ENCODE measurements at places on chromosomes 7 and 10.

DNA sequence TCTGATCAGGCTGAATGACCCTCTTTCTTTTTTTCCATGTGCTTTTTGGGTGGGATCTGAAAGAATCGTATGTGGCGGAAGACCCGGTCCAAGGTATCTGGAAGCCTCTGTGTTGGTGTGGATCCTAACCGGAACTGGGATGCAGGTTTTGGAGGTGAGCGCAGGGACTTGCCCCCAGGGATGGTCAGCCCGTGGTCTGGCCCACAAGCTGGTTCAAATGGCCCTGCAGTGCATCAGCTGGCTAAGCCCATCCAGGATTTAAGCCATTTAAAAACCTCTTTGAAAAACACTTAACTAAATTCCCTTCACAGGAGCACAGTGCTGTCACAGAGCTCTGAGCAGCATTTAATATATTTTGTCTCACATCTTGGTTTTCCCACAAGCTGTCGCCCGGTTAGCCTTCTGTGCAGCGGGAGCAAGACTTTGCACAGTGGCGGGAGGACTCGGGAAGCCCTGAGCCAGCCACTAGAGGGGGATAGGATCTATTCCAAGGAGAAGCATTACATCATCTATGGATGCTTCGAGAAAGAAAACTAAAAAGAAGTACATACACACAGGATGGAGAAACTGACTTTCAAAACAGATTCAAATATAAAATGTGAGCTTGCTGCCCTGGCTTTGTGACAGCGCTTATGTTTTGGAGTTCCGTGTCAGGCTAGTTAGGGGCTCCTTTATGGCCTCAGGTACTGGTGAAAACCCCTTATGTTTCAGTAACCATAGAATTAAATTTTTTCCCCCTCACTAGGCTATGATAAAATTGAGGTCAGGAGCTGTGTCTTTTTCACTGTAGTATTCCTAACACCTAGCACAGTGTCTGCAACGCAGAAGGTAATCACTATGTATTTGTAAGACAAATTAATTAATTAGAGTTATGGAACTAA, 11.3 kb downstream of the CPA2 start:
- no peak for DNase-seq

DNA sequence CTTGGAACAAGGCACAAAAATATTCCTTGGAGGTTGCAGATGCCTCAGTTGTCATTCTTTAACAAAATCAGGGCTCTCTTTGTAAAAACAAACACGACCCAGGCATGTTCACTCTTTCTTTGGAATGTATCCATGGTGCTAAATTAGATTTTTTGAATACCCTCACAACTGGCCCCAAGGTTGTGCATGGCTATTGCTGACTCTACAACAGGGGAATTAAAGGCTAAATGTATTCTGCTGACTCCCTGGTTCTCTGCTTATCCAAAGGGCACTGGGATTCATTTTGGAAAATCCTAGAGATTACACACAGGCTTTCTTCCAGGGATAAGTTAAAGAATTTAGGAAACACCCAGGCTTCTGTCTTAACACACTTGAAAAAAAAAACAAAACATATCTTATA, 332.5 kb downstream of the WDR11 start:
- DNase-seq, result no peak

DNA sequence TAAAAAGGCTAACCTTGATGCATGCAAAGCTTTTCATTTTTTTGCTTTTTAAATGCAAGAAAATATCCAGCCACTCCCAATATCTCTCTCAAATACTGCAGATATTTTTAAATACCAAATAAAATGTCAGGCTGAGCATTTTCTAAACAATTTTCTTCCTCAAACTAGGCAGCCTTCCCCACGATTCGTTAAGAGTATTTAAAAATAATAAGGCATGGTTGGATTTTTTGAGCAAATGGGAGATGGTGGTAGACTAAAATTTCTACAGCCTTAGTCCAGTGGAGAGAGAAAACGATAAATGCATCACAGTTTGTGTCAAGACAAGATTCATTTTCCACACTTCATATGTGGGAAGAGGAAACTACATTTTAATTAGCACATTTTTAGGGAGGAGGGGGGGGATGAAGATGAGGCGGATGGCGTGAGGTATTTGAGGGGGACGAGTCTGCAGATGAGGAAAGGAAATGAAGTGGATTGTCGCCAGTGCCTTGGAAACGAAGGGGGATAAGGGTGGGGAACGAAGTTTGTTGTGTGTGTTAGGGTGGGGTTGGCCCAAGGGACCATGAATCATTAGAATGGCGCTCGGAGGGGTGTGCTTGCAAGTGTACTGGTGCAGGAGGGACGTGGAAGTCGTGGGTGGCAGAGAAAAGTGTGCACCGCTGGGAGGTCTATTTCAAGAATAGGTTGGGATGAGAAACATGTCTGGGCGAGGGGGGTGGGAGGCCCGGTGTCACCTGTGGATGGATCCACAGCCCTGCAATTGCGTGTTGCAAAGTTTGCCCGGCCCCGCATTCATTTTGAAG, 1.2 kb upstream of the ADD3 start:
- peak; percentile 54 for DNase-seq

GRCh38 chr7:1668396-1669063, 1.5 kb upstream of the ELFN1 start:
- no peak for DNase-seq

DNA sequence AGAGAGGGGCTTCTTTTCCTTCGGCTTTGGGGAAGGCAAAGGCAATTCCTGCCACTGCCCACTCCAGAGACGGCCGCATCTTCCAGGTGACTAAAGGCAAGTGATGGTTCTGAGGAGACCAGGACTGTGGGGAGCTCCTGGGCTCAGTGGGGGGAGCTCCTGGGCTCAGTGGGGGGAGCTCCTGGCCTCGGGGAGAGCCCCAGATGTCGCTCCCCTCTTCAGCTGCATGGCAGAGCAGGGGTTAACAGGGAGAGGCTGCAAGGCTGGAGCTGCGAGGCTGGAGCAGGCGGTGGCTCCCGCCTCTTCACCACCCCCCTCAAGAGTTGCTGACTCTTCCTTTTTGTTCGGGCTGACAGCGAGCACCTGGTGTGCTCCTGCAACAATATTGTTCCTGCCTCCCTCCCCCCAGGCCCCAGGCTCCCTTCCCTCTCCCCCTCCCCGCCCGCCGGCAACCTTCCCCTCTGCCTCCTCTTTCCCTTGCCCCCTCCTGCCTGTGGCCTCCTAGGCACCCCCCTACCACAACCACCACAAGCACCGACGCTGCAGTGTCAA, 56.3 kb upstream of the LBX1 start:
- no peak for DNase-seq

DNA sequence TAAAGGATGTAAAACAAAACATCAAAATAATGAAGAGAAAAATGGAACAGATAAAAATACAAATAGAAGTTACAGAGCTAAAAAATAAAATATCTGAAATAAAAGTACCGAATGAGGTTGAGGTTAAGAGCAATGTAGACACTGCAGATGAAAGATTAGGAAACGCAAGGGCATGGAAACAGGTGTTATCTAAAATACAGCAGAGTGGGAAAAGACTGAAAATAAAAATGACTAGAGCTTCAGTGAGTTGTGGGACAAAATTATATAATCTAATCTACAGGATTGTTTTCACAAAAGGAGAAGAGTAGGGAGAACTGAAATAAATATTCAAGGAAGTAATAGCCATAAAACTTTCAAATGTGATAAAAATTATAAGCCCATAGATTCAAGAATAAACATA, 123.8 kb downstream of the PTEN start:
- no peak for DNase-seq

GRCh38 chr10:14185316-14186045, 145.2 kb downstream of the FRMD4A start:
- DNase-seq, result no peak

DNA sequence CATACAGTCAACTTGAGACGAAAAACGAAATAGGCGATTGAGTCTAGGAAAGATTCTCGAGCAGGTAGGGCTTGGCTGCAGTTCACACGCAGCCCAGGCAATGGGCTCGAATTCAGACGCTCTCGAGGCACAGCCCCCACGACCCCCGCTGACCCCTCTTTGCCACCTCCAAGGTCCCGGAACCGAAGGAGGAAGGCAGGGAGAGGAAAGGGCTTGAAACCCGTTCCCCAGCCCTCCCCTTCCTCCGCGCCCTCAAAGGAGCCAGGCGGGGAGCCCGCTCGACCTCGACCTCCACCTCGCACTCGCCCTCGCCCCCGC, 441 bp downstream of the CCDC186 start:
- DNase-seq, result no peak

DNA sequence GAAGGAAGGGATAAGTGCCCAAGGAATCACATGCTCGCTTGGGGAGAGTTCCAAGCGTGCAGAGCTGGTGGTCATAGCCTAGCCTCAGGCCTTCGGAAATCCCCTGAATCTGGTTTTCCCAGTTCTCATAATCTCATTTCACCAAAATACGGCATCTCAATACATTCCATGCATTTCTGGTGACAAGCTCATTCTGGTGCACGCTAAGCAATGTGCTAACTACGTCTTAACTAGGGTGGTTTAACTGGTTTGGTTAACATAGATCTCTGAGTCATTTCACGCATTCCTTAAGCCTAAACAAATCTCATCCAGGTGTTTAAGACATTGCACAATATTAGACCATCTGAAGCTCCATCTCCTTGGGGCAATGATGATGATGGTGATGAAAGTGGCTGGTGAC, 72.9 kb upstream of the STEAP1B start:
- DNase-seq, result no peak

- no peak for DNase-seq
Observed at GRCh38 chr7:101108961-101109360, 17.9 kb upstream of the SERPINE1 start.

GRCh38 chr10:3868271-3868664, 83.3 kb upstream of the KLF6 start:
- DNase-seq, result no peak

- DNase-seq, result no peak
Observed at GRCh38 chr10:131425752-131426533, 114.4 kb upstream of the TCERG1L start.

DNA sequence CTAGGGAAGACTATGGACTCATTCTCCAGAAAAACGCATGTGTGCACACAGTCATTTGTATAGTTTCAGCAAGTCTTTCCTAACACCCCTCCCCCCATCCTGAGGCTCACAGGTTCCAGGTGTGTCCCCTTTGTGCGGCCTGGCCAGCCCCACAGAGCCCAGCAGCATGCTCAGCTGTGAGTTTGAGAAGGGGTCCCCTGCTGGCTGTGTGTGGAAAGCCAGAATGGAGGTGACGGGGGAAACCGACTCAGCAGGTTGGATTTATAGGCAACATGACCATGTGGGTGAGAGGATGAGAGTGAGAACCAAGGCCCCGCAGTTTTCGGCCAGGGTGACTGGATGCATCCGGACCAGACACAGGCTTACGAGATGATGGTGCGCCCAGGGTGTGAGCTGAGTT, 9.9 kb downstream of the PTPRE start:
- no peak for DNase-seq

- DNase-seq, result peak; percentile 35
Observed at GRCh38 chr10:119786117-119786769, 60.4 kb downstream of the INPP5F start.

- DNase-seq, result no peak
Observed at GRCh38 chr7:28002638-28003037, 178.0 kb downstream of the JAZF1 start.

GRCh38 chr10:29472301-29473086, 162.3 kb downstream of the SVIL start:
- no peak for DNase-seq

GRCh38 chr7:137544453-137545058, 201.0 kb upstream of the PTN start:
- no peak for DNase-seq

DNA sequence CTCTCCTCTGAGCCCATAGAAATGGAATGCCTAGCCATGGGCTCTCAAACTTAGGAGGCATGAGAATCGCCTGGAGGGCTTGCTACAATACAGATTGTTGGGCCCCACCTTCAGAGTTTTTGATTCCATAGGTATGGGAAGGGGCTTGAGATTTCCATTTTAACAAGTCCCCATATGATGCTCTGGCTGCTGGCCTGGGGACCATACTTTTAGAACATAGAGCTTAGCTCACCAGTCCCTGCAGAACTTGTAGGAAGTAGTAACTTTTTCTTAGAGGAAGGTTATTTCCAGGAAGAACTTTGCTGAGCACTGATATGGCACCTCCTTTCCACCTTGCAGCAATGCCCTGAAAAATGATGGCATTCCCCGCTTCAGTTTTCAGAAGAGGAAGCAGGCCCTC, 177.0 kb upstream of the ZMIZ1 start:
- DNase-seq, result no peak

DNA sequence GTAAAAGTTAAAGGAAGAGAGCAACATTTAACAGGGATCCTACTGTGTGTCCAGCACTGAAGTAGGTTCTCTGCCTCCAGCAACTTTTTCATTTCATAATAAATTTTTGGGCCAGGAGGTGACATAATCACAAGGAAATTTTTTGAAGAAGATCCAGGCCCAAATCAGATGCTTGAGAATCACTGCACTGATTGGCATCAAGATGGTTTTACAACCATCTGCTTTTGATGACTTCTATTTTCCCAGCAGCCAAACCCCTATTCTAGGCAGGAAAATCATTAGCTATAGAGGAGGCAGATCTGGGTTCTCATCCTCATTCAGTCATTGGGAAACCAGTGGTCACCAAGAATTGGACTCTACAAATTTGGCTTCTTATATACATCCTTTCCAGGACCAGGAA, 79.0 kb downstream of the ARL4A start:
- DNase-seq, result no peak

DNA sequence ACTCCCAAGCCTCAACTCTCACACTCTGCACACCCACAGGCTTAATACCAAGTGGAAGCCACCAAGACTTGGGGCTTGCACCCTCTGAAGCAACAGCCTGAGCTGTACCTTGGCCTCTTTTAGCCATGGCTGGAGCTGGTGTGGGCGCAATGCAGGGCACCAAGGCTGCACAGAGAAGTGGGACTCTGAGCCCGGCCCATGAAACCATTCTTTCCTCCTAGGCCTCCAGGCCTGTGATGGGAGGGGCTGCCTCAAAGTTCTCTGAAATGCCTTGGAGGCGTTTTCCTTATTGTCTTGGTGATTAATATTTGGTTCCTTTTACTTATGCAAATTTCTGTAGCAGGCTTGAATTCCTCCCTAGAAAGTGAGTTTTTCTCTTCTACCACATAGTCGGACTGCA, 276.6 kb downstream of the PAXIP1 start:
- DNase-seq, result no peak

DNA sequence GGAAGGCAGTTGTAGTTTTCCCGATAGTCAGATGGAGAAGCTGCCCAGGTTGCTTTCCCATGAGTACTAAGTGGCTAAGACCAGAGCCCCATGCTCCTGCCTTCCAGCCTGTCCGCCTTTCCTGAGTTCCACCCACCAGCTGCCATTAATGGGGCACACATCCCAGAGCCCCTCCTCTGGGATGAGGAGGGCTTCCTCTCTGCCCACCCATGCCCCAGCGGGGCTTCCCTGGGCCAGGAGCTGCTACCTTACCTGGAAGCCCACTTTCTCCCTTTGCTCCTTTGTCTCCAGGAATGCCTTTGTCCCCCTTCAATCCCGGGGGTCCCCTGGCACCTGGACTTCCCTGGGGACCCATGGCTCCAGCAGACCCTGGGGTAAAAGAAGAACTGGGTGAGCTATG, 7.8 kb downstream of the SFTPD start:
- DNase-seq, result no peak

DNA sequence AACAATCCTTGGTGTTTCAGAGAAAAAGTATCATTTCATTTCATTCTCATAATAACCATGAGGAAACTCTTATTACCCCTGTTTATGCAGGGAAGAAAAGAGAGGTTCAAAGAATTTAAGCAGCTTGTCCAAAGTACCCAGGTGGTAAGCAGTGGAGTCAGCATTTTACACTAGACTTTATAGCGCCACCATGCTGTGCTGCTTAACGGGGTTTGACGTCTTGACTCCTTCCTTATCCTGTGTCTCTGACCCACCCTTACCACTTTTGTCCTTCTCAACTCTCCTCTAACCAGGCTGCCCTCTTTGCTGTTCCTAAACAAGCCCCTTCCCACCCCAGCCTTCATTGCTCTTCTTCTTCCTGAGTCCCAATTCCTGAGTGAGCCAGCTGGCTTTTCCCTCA, 117.0 kb upstream of the AHR start:
- no peak for DNase-seq
